ENCODE measurements at places on chromosomes 6 and 20.
A peak's percentile ranks its signal among the peaks of the same experiment; 100 is the strongest.

- no peak for DNase-seq
These were observed at the start of gene WFDC10B for GRCh38 chr20:45704969-45705637. Gene WFDC10B (minus strand): TSS chr20:45705019. CDS start chr20:45685992, 19,027 bp downstream.

- DNase-seq, result no peak
These were observed 83.1 kb downstream of the GRM1 start for GRCh38 chr6:146111881-146112450.

DNA sequence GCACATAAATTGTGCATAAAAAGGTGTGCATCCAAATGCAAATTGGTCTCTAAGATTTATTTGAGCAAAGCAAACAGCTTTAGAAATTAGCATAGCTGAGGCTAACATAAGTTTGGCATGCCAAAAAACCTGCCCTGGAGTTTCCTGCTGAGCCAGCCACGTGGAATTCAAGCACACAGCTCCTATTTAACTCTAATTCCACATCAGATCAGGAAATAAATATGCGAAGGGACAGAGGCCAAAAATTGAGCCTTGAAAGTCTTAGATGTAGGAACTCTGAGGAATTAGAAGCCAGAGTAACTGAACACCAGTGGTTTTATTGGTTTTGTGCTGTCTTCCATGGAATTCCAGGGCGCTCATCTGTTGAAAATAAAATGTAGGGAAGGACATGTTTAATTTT is 19.6 kb downstream of the SOBP start:
- no peak for DNase-seq

GRCh38 chr6:168022488-168023321 is 25.2 kb downstream of the KIF25 start:
- DNase-seq, result no peak

- no peak for DNase-seq
These were observed 74.5 kb upstream of the ZNF184 start for GRCh38 chr6:27547157-27548075.

- no peak for DNase-seq
These were observed 42.7 kb downstream of the MGME1 start for GRCh38 chr20:18011482-18011881.

DNA sequence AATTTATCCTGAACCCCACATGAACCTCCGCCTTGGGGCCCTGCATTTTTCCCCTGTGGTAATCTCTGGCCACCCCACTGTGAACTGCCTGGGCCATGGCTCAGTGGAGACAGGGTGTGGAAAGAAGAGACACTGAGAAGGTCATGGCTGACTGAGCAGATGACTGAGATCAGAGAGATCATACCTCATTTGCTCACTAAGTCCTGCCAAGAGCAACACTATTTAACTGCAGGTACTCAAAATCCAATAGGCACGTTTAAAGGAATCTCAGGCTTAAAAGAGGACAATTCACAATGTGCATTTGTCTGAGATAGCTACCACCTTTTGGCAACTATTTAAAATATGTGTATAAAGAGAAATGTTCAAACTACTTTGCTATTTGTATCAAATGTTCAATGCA is 305.0 kb downstream of the GMDS start:
- no peak for DNase-seq

GRCh38 chr20:9235518-9235917 is 166.6 kb downstream of the PLCB4 start:
- no peak for DNase-seq

- no peak for DNase-seq
These were observed 82.2 kb upstream of the NAA20 start for GRCh38 chr20:19934792-19935491.

- DNase-seq, result no peak
These were observed 7.0 kb upstream of the RWDD1 start for GRCh38 chr6:116564311-116564710.

- no peak for DNase-seq
These were observed 140.5 kb downstream of the CCDC170 start for GRCh38 chr6:151634336-151634720.

DNA sequence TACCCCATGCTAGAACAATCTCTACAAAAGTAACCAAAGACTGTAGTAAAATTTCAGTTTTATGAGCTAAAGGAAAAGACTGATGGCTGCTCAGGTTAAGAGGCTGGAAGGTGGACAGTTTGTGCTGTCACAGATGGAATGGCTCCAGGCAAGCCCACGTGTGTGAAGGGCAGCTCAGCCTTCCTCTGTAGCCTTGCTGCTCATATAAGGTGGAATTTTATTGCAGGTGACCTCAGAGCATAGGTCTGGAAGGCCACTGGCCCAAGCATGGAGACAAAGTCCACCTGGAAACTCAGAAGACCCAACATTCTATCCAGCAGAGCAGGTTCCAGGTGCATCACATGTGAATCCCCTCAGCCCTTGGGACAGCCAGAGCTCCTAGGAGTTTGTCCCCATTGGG is 53.6 kb downstream of the KAT14 start:
- DNase-seq, result no peak

DNA sequence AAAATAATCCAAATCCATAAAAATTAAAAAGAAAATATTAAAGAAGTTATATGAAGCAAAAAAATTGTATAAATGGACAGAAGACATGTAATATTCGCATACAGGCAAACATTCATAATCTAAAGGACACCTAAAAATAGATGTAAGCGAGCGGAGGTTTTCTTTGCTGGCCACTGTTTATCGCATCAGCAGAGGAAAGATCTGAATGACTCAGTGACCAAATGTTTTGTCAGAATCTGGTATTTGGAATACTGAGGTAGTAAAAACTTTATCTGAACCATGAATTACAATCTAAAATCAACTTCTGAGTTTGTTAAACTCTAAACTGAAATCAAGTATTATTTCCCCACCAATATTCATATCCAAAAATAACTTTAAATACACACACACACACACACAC is 7.8 kb downstream of the TSPYL4 start:
- DNase-seq, result no peak

DNA sequence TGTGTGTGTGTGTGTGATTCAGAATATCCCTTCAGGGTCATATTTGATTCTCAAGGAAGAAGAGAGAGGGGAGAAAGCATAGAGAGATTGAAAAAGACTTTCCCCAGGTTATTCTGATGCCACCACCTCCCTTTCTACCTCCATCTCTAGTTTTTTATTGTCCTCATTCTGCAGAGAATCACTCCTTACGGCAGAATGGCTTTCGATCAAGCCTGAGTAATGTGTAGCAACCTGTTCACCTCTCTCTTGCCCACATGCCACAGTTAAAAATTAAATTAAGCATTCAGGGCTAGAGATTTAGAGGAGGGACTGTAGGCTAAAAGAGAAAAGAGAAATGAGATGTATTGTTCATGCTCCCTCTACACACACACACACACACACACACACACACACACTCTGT is 18.1 kb downstream of the KLHL32 start:
- DNase-seq, result no peak

GRCh38 chr6:13357551-13358075 is 29.3 kb upstream of the TBC1D7 start:
- DNase-seq, result no peak

DNA sequence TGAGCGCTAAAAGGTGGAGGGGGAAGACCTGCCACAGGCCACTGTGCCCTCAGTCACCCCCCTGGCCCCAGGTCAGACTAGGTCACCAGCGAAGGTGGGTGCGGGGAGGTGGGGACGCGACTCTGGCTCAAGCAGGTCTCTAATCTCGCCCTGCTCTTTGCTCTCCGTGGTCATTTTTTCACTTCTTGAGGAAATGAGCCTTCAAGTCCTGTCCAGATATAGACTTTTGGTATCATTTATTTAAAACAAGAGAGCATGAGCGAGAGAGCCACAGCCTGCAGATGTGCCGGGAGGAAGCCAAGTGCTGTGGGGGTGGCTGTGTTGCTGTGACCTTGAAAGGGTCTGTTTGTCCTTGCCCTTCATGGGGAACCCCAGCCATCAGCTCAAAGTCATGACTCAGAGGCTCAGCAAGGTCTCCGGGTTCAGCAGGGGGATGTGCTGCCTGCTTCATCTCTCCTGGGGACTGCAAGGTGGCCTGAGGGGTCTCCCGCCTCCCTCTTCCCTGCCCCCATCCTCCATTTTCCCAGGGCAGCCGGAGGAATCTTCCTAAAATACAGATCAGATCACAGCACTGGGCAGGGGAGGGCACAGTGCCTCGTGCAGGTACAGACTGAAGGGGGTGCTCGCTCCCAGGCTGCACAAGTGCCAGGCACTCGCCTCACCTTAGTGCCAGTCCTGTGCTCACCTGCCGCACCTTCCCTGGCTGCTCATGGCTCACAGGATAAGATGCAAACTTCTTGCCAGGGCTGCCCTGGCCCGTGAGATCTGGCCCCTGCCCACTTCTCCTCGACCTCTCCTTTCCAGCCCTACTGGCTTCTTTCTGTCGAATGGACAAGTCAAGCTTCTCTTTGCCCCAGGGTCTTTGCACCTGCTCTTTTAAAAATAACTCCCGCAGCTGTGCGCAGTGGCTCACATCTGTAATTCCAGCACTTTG is 26.5 kb downstream of the SULF2 start:
- DNase-seq, result no peak

GRCh38 chr6:13402711-13403110 is 74.4 kb upstream of the TBC1D7 start:
- DNase-seq, result no peak

- no peak for DNase-seq
These were observed 49.8 kb upstream of the STXBP5 start for GRCh38 chr6:147154454-147154853.

DNA sequence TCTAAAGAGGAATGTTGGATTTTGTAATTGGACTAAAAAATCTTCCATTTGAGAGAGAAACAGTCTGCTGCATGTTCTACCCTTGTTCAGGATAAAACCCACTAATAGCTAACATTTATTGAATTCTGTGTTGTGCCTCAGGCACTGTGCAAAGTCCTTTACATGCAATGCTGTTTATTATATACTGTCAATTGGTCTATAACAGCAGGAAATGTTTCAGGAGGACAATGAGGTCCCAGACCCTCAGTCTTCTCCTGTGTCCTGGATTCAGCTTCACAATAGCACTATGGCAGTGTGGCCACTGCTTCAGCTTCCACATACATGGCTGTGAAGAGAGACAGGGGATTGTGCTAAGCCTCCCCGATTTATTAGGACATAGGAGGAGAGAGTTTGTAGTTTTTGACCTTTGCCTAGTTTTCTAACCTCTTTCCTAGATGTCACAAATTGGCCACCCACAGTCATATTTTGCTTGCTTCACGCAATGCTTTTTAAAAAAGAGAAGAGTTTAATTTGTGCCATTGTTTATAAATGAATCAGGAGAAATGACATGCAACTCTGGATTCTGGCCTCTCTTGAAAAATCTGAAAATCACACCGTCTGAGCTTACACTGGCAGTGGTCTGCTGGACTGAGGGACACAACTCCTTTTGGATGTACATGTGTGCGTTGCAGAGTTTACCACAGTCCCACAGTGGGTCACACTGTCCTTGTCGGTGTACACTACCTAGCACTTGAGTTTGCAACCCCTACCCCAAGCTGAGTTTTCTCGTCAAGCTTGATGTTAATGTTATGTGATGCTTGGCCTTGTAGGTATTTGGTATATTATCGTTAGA is 11.3 kb downstream of the PTPN1 start:
- no peak for DNase-seq

GRCh38 chr20:32626859-32627636 is 41.9 kb upstream of the NOL4L start:
- no peak for DNase-seq

DNA sequence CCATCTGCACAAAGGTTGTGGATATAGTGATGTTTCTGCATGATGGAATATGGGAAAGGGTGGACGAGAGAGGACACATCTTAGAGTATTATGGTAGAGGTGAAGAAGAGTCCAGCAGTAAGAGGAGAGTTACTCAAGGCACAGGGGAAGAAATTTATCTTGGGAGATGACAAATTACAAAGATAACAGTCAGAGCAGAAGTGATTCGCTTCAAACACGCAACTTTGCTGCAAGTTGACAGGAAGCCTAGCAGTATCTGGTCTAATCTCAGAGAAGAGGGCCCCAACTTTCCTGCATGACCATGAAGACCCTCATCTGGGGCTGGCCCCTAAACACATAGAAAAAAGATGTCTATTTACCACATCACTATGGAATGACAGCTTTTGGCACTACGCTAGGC is 1.2 kb upstream of the CALHM6 start:
- no peak for DNase-seq

DNA sequence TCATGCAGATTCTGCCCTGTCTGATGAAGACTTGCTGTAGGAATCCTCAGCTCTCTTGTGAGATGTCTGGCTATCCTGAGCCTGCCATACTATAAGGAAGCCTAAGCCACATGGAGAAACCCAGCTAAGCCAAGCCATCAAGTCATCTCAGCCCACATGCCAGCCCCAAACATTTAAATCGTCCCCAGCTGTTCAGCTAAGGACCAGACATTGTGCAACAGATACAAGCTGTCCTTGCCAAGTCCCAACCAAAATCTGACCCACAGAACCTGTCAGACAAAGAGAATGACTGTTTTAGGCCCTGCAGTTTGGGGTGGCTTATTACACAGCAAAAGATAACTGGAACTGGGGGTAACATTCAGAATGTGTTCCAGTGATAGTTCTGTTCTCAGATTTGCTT is 36.8 kb upstream of the FOXC1 start:
- DNase-seq, result no peak

DNA sequence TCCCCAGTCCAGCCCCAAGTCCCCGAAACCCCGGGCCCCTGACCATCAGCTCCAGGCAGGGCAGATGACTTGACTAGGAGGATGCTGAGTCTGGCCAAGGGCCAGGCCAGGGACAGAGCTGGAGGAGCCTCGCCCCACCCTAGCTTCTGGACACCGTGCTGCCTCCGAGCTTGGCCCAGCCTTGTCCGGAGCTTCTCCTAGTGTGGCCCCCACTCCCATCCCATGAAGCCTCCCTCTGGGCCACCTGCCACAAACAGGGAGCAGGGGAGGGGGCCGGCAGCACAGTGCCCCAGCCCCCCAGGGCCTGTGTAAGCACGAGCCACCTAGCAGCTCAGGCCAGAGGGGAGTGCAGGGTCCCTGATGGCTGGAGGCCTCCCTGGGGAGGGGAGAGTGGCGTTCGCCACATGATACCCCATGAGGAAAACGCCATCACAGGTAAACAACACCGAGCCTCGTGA is 5.3 kb downstream of the EEF1A2 start:
- DNase-seq, result no peak

DNA sequence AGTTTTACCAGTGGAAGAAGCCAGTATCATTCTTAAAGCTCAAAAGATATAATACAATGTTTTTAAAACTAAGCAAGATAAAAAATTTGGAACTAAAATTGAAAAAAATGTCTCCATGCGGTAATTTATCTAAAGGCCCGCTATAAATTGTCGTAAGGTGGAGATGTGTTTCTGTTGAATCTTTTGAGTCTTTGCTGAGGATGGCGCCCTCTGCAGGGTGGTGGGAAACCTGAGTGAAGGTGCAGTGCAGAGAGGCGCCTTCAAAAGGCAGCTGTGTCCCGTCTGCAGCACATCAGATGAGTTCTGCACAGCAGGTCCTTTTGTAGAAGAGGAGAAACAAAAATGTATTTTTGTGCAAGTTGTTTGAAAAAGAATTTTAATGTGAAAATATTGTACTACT is 29.4 kb upstream of the KIF25 start:
- no peak for DNase-seq

GRCh38 chr20:5749952-5750779 is at the start of gene SHLD1:
Gene SHLD1 (plus strand): TSS chr20:5750401. CDS start chr20:5772866, 22,465 bp downstream.
- peak; percentile 73 for DNase-seq

- no peak for DNase-seq
These were observed 11.0 kb downstream of the TREML2 start for GRCh38 chr6:41189967-41190366.
